ENCODE measurements at places on chromosomes 7 and 10.

DNA sequence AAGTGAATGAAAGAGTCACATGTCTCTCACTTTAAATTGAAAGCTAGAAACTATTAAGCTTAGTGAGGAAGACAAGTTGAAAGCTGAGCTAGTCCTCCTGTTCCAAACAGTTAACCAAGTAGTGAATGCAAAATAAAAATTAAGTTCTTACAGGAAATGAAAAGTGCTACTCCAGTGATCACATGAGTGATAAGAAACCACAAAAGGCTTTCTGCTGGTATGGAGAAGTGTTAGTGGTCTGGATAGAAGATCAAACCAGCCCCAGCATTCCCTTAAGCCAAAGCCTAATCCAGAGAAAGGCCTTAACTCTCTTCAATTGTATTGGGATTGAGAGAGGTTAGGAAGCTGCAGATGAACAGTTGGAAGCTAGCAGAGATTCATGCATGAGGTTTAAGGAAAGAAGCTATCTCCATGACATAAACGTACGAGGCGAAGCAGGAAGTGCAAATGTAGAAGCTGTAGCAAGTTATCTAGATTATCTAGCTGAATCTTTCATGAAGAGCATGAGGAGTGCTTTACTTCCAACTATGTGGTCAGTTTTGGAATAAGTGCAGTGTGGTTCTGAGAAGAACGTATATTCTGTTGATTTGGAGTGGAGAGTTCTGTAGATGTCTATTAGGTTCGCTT lies 261.6 kb downstream of the MDFIC start:
- peak; percentile 10 for DNase-seq

DNA sequence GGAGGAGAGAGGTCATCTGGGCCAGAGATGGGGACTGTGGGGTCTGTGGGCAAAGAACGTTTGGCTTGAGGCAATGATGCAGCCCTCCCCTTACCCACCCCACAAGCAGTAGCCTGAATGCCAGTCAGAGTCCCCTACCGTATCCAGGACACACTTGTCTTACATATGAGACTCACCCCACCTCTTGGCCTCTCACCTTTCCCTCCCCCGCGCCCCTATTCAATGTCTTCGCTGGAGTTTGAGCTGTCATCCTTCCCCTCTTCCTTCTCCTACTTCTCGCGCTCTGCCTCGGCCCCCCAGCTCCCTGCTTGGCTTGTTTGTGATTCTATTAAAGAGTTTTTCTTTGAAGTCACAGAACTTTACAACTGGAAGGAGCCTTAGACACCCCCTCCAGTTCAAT lies 8.9 kb downstream of the PRRT4 start:
- no peak for DNase-seq

DNA sequence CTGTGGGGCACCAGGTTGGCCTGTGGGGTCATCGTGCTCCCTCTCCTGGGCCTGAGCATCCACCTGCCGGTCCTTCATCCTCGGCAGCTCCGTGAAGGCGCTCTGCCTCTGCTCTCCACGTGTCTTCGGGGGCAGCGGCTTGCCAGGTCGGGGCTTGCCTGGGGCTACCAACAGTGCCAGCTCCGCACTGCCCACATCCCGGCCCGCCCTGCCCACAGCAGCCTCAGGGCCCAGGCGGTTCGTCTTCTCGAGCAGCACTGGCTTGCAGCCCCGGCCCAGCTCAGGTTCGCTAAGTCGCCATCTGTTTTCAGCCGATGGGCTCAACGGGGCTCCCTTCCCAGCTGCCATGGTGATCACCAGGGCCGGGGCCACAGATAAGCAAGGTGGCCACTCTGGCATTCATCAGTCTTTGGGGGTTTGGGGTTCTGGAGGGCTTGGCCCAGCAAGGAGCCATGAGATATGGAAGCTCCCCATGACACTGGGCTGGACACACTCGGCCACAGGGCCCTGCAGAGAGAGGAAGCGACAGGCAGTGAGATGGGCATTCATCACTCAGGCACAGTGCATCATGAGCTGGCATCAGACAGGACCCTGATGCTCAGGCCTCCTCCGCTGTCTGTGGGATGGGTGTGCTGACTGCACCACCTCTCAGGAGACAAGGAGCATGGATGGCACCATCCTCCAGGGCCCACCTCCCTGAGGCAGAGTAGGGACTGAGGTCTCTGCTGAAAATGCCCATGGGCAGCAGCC lies 15.5 kb downstream of the ZNF488 start:
- DNase-seq, result no peak

DNA sequence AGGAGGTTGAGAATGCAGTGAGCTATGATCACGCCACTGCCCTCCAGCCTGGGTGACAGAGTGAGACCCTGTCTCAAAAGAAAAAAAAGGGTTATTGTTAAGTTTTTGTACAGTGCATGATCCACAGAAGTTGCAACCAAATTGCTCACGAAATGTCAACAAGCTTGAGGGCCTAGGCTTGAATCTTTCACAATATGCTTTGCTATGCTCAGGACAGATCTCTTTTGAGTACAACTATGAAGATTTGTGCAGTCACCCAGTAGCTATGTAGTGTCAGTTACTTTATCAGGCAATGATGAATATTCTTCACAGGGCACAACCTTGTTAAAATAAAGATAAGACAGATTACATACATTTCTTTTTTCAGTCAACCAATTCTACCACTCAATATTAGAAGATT lies 109.2 kb downstream of the PRTFDC1 start:
- no peak for DNase-seq

GRCh38 chr7:127885843-127886242 lies 145.4 kb downstream of the LRRC4 start:
- no peak for DNase-seq

GRCh38 chr7:112422842-112423496 lies 27.3 kb upstream of the IFRD1 start:
- DNase-seq, result no peak

GRCh38 chr7:47266131-47266706 lies 315.7 kb downstream of the TNS3 start:
- DNase-seq, result peak; percentile 26
